MM.1S (cell line): ENCODE measurements at places on chromosomes 6 and 20.

DNA sequence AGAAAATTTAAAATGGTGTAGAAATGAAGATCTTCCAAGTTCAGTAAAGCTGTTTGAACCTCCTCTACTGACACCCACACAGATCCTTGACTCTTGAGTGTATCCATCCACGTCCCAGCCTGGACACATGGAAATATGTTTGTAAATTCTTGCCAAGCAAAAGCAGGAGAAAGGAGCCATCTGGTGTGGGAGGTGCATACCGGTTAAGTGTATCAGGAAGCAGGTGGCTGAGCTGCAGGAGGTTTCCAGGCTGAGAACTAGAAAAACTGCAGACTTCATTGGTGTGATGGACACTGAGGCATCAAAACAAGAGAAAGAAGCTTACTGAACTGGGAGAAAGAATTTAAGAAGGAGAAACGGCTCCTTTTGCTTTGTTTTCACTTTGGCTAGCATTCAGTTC lies 229.9 kb upstream of the GRIK2 start:
- DNase-seq, result no peak

DNA sequence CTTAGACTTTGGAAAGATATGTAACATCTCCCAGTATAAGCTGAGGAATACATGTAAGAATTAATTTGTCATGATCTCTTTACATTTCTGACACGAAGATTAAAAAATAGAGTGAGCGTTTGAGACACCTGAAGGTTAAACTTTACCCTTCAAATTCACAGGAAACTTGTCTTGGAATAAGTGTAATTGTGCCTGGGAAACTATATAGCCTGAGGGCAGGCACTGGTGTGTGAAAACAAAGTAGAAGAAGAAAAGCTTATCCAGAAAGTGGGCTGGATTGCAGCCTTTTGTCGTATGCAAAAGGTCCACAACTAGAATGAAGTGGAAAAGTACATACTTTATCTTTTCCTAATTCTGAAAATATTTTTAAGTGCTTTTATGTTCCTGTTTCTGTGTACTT lies 275.7 kb upstream of the TCF21 start:
- no peak for DNase-seq

GRCh38 chr20:19628570-19629134 lies 129.4 kb upstream of the RIN2 start:
- DNase-seq, result peak; percentile 72

GRCh38 chr6:168887621-168888020 lies 366.0 kb downstream of the THBS2 start:
- no peak for DNase-seq

- DNase-seq, result no peak
Measured at GRCh38 chr6:53328375-53328774, 20.4 kb downstream of the ELOVL5 start.

DNA sequence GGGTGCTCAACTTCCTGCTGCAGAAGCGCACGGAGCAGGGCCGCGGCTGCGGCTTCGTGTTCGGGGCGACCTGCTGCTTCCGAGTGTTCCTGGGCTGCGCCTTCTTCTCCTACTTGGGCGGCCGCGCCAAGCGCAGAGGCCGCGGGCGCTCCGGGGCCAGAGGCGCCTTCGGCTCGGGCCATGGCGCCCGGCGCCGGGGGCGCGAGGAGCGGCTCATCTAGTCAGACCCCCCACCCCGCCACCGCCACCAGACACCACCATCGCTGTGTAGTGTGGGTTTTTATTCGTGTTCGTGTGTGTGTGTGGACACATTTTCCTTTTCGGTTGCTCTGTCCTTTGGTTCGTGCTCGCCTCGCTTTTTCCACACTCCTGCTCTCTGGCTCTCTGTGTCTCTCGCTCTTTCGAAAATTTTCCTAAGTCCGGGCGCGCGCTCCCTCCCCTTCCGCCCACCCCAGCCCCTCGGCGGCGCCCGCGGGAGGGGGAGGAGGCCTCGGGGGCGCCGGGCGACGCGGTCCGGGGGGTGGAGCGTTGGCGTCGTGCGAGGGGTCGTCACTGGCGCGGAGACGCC lies 38.1 kb downstream of the GNAS start:
- DNase-seq, result peak; percentile 31

DNA sequence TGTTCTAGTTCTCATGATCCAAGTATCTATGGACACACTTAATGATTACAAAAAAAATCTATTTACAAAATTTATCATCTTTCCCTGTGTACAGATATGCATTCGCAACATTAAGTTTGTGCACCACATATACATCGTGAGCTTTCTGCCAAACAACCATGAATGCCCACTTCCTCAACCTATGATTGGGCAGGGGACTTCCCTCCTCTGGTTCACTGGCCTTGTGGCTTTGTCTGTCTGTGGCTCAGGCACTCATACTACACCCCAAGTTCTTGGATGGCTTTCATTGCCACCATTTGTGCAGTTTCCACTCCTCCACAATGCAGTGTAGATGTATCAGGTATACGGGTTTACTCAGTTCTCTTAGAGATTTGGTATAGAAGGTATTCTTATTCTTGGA lies 74.9 kb downstream of the HS3ST5 start:
- no peak for DNase-seq

GRCh38 chr6:85641522-85641896 lies 1.2 kb downstream of the SYNCRIP start:
- peak; percentile 10 for DNase-seq

DNA sequence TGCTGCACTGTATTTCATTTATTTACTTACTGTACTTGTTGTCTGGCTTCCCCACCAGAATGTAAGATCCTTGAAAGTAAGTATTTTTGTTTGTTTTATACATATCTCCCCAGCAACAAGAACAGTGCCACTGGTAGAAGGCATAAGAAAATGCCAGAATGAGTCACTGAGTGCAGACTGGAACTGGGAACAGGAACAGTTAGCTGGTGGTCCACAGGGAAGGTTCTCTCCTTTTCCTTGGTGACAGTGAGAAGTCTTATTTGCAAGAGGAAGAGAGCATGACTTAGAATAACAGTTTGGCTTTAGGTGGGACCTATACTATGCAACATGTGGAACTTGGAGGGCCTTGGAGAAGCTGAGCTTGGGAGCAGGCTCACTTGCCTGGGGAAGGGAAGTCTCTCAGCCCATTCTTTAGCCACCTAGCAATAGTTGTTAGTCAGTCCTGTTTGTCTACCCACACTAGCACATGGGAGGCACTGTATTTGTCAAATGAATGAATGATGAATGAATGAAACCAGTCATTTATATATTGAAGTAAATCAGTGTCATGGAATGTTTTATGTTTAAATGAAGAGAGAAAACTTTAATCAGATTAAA lies 203.5 kb downstream of the KCNQ5 start:
- DNase-seq, result no peak

- no peak for DNase-seq
Measured at GRCh38 chr20:13017235-13017634, 8.5 kb downstream of the SPTLC3 start.

DNA sequence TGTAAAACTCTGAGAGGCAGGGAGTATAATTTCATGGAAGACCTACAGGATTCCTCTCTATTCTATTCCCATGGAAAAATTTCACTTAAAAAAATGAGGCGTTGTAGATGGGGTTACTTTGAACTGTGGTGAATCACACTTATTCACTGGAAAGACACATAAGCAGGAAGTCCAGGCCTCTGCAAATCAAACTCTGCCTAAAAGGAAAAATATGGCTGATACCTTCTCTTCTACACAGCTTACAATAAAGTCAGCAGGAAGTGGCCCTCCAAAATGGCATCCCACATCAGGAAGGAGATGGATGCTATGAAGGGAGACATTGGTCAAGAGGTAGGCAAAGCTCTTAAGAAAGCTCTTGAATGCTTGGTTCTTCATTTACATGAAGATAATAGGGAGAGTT lies 115.9 kb downstream of the FYN start:
- DNase-seq, result no peak
